ENCODE measurements at places on chromosomes 12 and 14.

DNA sequence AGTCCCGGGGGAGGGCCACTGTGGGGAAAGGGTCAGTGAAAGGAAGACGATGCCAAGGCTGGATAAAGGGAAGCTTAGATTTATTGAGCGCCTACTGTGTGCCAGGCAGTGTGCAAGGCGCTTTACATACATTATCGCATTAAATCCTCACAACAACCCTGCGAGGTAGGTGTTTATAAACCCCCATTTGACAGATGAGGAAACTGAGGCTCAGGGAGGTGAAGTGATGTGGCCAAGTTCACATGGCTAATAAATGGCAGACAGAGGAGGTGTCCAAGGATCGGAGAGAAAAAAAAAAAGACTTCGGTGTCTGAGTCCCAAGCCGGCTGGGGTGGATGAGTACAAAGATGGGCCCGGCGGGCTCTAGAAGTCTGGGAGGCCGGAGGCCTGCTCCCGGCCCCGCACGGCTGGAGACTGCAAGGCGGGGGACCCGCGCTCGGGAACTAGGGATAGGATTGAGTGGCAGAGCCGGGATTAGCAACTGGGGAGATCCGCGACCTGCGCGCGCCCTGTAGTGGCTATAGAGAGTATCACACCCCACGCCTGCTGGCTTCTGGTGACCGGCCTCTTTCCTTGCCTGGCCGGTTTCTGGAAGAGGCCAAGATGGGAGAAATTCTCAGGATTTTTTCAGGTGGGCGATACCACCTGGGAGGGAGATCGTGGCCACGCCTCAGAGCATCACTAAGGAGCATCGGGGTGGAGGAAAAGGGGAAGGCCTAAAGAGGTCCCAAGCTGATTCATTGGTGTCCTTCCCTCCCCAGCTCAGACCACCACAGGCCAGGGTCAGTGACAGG lies 3.9 kb downstream of the DDN start:
- DNase-seq = peak; percentile 82

DNA sequence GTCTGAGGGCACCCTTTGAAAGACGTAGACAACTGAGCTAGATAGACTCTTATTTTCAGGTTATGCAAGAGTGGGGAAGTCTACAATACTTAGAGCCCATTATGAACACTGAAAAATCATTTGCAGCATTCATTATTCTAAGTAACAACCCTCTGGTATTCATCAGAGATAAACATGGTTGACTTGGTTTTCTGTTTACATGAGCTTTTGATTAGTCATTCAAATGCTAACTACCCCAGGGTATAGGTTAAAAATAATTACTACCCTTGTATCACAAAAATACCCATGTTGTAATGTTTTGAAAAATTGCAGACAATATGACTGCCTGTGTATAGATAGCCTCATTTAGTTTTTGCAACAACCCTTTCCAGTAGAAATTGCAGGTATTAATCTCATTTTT lies 78.5 kb downstream of the PPFIBP1 start:
- DNase-seq = no peak

DNA sequence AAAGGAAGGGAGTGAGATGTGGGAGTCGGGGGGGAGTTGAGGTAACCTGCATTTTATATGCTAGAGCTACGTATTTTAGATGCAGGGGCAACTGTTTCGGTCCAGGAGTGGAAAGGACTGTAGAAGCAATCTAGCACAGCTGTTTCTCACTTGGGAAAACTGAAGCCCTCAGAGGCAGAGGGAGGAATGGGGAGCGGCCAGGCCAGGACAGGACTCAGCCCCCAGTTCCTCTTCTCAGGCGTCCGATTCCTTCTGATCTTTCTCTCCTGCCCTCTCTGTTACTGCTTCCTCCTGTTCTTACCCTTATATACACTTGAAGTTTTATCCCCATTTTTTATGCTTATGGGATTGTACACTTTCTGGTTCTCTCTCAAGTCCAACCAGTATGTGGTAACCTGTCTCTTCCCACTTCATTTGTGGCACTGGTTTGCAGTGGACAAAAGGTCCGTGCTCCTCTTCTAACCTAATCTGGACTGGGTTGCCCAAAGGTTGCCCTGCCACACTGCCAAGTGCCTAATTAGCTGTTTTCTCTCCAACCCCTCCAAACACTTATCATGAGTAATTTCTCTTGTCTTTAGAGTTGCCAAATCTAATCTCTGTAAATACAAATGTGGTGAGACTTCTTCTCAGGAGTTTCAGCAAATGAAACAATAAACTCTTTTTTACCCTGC lies 16.2 kb downstream of the LPCAT3 start:
- DNase-seq = no peak

DNA sequence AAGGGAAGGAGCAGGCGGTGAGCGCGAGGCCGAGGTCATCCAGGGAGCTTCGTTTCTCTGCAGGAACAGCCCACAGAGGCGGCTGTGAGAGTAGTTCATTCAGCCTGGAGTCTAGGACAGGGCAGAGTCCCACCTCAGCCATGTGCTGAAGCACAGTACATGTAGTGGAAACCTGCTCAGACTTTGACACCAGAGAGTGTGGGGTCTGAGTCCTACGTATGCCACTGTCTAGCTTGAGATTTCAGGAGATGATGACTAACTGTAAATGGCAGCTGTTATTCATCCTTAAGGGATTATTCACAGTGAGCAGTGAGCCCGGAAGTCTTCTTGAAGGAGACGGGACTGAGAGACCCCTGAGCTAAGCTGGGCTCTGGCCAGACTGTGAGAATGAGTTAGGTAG lies 938 bp upstream of the SLC6A13 start:
- no peak for DNase-seq

- no peak for DNase-seq
Observed at GRCh38 chr12:118193477-118193876, 57.6 kb downstream of the PEBP1 start.

- no peak for DNase-seq
Observed at GRCh38 chr12:13223179-13223804, 26.8 kb downstream of the EMP1 start.

DNA sequence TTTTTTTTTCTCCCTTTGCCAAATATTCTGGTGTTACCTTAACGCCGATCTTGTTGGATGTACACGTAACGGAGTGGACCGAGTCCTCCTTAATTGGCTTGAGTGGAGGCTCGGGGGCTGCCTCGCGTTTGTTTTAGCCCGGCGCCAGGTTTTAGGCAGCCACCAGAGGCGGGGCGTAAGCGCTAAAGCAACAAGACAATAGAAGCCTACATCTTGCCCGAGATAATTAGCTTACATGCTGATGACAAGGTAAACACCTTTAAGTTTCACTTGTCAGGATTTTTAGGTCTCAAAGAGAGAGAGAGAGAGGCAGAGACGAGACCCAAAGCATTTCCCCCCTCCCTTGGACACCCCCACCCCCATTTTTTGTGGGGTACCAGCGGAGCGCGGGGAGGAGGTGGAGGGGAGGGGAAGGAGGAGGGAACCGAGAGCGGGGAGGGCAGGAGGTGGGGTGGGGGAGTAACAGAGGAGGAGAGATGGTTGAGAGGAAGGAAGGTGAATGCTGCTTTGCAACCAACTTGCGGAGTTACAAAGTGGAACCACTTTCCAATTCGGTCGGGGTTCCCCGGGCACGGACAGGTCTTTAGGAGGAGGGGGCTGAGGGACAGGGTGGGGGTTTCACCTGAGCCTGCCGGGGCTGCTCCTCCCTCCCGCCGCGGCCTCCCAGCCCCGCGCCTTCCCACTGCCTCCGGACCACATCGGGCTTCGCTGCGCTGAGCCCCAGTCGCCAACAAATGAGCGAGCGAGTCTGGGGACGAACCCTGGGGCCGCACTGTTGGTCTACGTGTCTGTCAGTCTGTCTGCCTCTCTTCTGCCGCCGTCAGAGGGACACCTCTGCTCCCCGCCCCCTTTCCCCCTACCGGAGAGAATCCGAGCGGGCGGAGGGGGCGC lies at the start of gene NKX2-1:
Gene NKX2-1 (minus strand): TSS at position 802 of the 891 bp plus-strand sequence. CDS start 103 bp downstream, at position 699.
- peak; percentile 71 for DNase-seq

GRCh38 chr14:21024585-21025370 lies at the start of gene NDRG2:
Gene NDRG2 (minus strand): TSS chr14:21025061. CDS start chr14:21023315, 1,746 bp downstream.
- DNase-seq = peak; percentile 38

DNA sequence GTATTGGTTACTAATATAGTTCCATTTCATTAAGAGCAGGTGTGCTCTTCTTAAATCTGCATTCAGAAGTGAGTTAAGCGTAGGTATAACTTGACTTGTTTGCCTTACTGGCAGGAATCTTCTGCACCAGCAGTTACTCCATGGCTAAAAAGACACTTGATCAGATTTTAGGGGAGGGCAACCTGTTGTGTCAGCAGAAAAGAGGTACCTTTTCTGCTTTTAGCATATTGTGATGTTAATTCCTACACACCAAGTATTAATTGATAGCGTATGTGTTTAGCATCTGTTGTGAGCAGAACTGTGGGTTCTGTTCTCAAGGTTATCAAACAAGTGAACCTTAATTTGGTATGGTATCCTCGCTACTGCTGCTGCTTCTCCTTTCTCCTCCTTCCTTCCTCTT lies 38.3 kb downstream of the TTLL5 start:
- DNase-seq = no peak

GRCh38 chr12:716506-716905 lies 35.9 kb upstream of the WNK1 start:
- no peak for DNase-seq

DNA sequence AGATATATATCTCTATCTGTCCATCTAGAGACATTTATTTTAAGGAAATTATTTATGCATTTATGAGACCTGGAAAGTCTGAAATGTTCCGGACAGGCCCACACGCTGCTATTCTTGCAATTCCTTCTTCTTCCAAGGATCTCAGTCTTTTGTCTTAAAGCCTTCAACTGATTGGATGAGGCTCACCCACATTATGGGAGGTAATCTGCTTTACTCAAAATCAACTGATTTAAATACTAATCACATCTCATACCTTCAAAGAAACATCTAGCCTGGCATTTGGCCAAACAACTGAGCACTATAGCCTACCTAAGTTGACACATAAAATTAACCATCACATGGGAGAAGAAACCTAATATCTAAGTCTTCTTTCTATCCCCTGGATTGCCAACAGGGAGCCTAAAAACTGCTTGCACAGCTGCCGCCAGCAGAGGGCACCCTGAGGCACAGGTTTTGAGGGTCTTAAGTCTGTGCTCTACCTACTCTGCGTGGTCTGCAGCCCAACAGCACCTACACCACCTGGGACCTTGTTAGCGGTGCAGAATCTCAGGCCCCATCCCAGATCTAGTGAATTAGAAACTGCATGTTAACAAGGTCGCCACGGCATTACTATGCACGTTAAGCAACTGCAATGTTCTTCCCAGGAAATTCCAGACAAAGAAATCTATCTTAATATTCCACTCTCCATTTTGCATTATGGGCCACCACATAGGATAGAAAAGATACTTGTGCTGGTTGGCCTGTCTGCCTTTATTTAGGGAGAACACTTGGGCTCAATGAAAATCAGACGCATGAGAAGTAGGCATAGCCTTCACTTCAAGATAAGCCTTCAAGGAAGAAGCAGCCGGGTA lies 249.7 kb downstream of the FOXG1 start:
- DNase-seq = peak; percentile 33

DNA sequence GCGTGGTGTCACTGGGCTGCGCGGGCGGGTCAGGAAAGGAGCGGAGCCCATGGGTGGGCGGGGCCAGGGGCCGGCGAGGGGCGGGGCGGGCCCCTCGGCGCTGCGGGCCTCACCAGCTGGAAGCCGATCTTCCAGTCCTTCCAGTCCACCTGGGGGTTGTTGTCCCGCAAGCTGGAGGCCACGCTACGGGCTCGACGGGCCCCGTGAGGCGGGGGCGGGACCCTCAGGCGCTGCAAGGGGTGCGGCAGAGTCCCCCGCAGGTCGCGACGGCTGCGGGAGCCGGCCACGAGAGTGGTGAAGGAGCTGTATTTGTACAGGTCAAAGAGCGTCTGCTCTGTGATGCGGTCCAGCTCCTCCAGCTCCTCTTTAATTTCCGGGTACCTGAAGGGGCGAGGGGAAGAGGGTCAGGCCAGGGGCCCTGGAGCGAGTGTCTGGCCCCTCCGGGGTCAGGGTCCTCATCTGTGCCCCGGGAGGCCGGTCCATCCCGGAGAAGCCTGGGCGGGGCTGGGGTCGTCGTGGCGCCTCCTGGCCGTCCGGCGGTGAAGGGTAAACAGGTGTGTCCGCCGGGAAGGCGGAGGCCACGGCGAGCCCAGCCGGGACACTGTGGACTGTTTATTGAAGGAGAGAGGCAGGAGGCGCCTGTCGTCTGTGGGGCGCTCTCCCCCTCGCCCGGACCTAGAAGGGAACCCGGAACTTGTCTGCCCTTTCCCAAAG lies 11.9 kb downstream of the SCNN1A start:
- DNase-seq = no peak

- no peak for DNase-seq
Observed at GRCh38 chr12:96334502-96334901, 65.7 kb downstream of the CDK17 start.

- no peak for DNase-seq
Observed at GRCh38 chr12:30546121-30546520, 149.5 kb downstream of the IPO8 start.

GRCh38 chr14:101075801-101076413 lies 172.4 kb upstream of the RTL1 start:
- DNase-seq = no peak

DNA sequence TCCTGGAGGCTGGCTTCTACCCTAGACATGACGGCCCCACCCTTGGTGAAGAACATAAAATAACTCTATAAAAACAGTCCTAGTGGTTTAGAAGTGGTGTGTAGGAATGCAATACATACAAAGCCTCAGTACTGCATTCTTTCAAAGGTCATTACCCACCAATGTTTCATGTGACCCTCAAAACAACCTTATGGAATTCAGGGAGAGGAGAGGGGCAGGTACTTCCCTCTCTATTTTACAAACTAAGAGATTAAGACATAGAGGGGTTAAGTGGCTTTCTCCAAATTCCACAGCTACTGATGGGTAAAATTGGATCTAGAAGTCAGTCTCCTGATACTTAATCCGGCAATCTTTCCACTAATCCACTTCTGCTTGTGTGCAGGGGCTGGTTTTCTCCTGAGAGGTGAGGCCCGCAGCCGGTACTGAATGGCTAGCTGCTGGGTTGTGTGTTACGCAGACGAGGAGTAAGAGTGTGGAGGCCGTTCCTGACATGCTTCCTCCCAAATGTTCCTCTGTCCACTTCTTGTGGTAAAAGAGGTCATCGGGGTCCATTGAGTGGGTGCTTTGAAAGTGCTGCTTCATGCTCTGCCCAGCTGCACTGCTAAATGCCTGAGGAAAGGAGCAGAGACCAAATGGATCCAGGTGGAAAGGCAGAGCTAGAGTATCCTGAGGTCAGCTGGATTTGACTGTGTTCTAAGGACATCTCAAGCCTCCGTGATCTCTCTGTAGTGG lies 16.2 kb downstream of the SLC7A8 start:
- no peak for DNase-seq

- DNase-seq = no peak
Observed at GRCh38 chr12:111010061-111010460, 89.7 kb upstream of the MYL2 start.

DNA sequence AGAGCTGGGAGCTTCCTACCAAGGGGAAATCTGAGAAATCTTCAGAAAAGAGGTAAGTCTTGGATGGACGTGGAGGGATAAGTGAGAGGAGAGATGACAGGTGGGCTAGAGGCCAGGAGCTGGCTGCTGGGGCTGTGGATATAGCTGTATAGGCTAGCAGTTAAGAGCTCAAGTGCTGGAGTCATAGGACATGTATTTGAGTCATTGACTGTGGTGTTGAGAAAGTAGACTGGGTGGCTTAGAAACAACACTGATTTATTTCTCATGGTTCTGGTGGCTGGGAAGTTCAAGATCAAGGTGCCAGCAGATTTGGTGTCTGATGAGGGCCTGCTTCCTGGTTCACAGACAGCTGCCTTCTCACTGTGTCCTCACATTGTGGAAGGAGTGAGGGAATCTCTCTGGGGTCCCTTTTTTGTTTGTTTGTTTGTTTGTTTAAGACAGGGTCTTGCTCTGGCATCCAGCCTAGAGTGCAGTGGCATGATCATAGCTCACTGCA lies 151.1 kb upstream of the FUT8 start:
- DNase-seq = no peak
